ENCODE measurements at places on chromosomes 3 and 15.

DNA sequence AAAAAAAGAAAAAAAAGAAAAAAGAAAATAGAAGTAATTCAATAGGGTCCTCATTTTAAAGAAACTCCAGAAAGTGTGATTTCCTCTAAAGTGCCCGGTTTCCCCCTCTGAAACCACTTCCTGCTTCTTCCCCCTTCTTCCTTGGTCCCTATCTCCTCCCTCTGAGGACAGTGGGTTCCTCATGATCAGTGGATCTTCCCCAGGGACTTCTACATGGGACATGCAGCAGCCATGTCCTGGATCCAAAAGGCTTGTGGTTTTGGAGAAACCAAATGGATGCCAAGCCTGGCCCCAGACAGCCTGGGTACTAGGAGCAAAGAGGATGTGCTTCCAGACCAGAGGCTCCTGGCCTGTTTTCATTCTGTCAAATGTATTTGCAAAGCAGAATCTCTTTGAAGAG lies 26.6 kb upstream of the SMAD6 start:
- no peak for DNase-seq

- DNase-seq: no peak
Measured at GRCh38 chr3:175150812-175151401, 291.8 kb downstream of the NAALADL2 start.

GRCh38 chr15:67389975-67390374 lies 131.0 kb upstream of the C15orf61 start:
- no peak for DNase-seq

DNA sequence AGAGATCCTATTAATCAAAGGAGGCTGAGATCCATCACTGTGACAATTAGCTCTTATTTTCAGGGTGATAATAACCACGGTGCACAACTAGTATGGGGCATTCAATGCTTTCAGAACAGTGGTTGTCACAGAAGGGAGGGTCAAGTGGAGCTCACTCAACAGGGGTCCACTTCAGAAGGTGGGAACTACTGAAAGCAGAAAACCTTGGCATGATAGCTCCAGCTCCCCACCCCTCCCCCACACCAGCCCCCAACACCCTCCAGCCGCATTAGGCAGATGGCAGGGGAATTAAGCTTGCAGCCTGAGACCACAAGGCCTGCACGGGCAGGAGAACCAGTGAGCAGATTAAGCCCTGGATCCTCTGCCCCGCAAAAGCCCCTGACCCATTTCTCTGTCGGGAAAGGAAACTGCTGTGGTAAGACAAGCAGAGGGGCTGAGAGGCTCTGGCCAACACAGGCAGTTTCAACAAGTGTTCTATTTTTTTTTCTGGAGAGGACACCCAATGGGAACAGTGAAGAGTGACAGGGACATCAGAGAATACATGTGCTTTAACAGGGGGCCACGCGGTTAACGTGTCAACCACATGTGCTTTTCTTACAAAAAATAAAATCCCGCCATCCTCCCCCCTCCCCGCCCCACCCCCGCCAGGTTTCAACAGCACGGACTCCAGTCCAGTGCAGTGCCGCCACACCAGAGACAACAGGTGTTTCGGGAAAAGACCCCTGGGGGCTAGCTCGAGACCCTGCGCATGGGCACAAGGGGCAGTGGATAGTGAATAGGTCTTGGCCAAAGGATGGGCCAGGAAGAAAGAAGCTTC lies 997 bp downstream of the FYCO1 start:
- peak; percentile 61 for DNase-seq

DNA sequence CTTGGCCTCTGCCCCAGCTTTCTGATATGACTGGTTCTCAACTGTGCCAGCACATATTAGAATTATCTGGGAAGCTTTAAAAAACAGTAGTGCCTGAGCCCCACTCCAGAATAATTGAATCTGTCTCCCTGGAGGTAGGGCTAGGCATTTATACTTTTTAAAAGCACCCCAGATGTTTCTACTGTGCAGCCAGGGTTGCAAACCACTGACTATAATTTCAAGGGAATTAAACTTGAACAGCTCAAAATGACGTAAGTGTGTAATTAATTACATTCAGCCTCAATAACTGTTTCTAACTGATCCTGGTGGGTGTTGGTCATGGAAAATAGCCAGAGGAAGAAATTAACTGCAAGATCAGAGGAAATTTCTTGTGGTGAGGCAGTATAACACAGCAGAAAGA lies 4.4 kb upstream of the IRAK2 start:
- no peak for DNase-seq

Data from central memory CD4-positive, alpha-beta T cell (primary cell).